Natural killer cell treated with Interleukin-12 subunit alpha and Interleukin-12 subunit beta and Interleukin-15 and Interleukin-18, amount 100 ng/mL, for 72 hours (primary cell): ENCODE measurements at places on chromosomes 7 and 10. TPM values are rescaled to one million over a fixed set of nuclear protein-coding genes. Genes with fewer than 3 reads are reported as not detected.

GRCh38 chr10:123583639-123584418 is 82.3 kb upstream of the GPR26 start:
- no peak for DNase-seq

DNA sequence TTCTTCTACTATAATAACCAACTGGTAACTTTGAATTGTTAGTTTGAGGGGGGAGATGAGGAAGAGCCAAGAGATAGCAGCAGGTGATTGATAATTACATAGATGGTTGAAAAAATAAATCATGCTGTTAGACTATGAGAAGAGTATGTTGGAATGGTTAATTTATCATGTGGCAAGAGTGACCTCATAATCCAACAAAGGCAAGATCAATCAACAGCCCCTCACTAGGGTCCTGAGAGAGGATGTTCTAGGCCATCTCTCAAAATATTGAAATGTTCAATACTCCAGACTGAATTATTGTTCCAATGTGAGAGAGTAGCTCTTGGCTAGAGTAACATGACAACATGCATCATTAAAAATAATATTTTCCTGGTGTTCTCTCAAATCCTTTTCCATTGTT is 67.9 kb downstream of the ADD3 start:
- no peak for DNase-seq

- DNase-seq, result no peak
Measured at GRCh38 chr10:80444646-80445319, 9.3 kb upstream of the TSPAN14 start.

- no peak for DNase-seq
Measured at GRCh38 chr10:118595598-118596425, at the start of gene PRLHR. Gene PRLHR (minus strand): TSS chr10:118595648. CDS start chr10:118595244, 404 bp downstream.

DNA sequence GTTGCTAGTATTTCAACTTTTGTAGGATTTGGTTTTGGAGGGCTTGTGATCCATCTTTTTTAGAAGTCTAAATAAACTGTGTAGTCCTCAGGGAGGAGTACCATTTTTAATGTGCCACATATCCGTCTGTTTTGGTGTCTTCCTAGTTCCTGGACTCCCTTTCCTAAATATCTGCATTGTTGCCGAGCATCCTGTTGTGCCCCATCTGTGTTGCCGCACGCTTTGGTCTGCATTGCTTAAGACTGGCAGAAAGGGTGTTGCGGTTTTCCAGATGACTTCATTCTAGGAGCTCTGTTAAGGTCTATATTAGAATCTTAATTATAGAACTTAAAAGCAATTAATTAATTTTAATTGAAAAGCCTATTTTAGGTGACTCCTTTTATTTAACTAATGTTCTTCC is 49.4 kb downstream of the RBM33 start:
- DNase-seq, result no peak

Gene PAPOLB
- total RNA-seq, result not detected

Gene ADAP1
- total RNA-seq, result 161 TPM

GRCh38 chr7:24337180-24337579 is 53.2 kb downstream of the NPY start:
- no peak for DNase-seq

Gene RAMP3
- total RNA-seq, result not detected

GRCh38 chr7:118575393-118575948 is 351.0 kb downstream of the ANKRD7 start:
- no peak for DNase-seq

Gene OR2A12
- total RNA-seq, result not detected

DNA sequence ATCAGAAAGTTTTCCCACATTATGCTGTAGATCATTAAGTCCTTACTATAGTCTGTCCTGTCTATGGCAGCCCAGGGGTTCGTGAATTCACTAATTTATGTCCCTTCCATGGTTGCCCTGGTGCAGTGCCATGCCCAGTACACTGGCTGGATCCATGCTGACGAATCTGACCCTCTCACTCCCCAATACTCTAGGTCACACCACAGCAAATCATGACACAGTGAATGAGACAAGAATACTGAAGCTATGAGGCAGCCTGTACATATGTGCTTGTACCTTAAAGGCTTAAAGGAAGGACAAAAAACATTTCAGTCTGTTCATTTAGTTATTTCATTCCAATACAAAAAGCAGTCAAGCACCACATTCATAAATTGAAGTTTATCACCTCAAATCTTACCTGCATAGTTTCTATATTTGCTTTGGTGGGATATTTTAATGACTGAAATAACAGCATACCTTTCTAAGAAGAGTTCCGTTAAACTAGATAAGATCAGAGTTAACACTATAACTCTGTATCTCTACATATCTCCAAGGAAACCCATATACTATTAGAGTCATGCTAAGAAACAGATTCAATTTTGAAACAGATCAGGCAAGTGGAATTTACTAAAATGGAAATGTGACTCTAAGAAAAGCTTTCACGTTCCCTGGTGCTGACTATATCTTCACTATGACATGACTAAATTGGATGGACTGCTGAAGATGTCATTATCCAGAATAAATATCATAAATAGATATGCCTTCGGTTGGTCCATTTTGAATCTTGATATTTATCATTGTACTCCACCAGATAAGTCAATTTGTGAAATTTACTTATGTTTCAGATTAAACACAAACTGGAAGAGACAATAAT is 36.7 kb downstream of the OSBPL3 start:
- DNase-seq, result no peak

Gene WNT8B
- not detected for total RNA-seq

Gene CDC14C
- total RNA-seq, result not detected

GRCh38 chr7:149468208-149468607 is 7.3 kb upstream of the ZNF777 start:
- no peak for DNase-seq

- DNase-seq, result no peak
Measured at GRCh38 chr10:27568196-27569175, 64.4 kb downstream of the RAB18 start.

Gene NPTX2
- not detected for total RNA-seq

Gene CRTAC1
- total RNA-seq, result not detected

DNA sequence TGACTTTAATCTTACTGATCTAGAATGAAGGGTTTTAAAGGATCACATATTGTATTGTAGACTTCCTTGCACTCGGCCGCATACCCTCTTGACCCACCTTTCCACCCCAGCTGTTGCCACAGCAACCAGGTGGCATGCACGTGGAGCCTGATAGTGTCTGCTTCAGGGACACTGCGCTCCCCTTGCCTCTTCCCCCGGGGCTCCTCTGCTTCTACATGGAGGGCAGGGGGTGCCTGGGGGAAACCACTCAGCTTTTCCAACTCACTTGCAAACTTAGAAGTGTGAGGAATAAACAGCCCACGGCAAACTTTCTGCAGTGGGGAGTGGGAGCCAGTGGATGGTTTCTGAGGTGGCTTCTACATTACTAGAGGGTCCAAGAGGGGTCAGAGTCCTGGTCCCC is 458.6 kb downstream of the PLXNA4 start:
- DNase-seq, result no peak

Gene PLA2G12B
- not detected for total RNA-seq

DNA sequence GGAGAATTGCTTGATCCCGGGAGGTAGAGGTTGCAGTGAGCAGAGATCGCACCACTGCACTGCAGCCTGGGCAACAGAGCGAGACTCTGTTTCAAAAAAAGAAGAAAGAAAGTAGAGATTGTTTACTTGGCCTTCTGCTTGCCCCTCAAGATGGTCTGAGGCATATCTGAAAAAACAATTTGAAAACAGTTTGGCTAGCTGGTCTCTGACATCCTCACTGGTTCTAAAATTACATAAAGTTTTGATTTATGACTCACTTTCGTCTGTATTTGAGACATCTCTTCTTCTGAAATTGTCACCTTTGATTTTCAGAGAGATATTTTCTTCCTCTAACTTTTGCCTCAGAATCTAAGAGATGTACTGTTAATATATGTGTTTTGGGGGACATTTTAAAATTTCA is 49.6 kb upstream of the HELLS start:
- DNase-seq, result no peak

DNA sequence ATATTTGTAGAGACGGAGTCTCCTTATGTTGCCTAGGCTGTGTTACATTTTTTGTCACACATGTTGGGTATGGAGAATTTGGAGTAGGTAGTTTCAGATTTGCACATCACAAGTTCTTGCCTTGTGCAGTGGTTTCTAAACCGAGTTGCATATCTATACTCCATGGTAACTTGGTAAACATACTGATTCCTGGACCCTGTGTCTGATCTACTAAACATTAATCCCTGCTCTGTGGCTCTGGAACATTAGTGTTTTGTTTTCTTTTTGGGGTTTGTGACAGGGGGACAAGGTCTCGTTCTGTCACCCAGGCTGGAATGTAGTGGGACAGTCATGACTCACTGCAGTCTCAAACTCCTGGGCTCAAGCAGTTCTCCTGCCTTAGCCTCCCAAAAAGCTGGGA is 24.7 kb downstream of the AUTS2 start:
- no peak for DNase-seq

DNA sequence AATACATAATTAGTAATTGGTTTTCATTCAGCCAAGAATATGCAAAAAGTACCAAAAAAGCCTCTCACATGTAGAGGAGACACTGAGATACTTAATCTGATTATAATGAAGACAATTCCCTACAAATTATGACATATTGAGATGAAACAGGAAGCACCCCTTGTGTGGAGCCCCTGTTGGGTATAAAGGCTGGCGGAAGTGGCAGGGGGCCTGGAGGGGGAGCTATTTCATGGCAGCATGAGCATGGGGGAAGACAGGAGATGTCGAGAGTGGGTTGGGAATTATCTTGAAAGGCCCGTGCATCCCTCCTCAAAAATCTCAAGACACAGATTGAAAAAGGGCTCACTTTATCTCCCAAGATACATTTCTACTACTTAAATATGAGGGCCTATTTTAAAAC is 96.9 kb downstream of the PIP4K2A start:
- no peak for DNase-seq

DNA sequence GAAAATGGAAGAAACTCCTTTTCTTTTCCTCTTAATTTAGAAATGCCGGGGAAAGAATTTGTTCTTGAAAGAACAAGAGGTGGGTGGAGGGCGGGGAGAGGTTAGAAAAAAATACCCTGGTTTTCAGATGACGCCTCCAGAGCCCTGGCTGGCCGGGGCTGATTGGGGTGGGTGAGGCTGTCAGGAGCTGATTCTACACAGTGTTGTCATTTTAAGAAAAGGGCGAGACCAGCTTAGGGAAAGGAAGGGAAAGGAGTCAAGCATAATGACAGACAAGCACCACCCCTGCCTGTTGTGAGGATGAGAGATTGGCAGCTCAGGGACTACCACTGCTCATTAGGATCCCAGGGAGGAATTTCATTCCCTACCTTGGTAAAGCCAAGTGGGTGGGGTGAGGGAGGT is 9.9 kb upstream of the FAM180A start:
- no peak for DNase-seq

GRCh38 chr7:97460433-97460832 is 271.5 kb upstream of the TAC1 start:
- DNase-seq, result no peak

- no peak for DNase-seq
Measured at GRCh38 chr7:87459941-87460340, 15.5 kb downstream of the ABCB4 start.

DNA sequence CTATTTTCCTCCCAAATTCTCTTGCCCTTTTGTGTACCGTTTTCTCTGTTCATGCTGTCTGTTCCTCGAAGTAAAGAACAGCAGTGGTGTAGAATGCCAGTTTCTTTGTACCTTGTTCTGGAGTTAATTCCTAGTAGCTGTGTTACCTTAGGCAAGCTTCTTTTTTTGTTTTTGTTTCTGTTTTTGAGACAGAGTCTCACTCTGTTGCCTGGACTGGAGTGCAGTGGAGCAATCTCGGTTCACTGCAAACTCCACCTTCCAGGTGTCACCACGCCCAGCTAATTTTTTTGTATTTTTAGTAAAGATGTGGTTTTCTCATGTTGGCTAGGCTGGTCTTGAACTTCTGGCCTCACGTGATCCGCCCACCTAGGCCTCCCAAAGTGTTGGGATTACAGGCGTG is 221.2 kb downstream of the BBS9 start:
- no peak for DNase-seq

GRCh38 chr10:122555442-122555841 is 5.1 kb upstream of the DMBT1 start:
- DNase-seq, result no peak
